ENCODE measurements at places on chromosomes 4 and X. TPM values are rescaled to one million over a fixed set of nuclear protein-coding genes. Genes with fewer than 3 reads are reported as not detected.

ARX gene
- 3.2 TPM for total RNA-seq

TCEAL7 gene
- total RNA-seq, result not detected

STARD8 gene
- total RNA-seq, result 9.4 TPM

NRK gene
- 0.31 TPM for total RNA-seq

Data from gastrocnemius medialis (tissue), 4 donors.